ENCODE measurements at places on chromosomes 4 and X.

DNA sequence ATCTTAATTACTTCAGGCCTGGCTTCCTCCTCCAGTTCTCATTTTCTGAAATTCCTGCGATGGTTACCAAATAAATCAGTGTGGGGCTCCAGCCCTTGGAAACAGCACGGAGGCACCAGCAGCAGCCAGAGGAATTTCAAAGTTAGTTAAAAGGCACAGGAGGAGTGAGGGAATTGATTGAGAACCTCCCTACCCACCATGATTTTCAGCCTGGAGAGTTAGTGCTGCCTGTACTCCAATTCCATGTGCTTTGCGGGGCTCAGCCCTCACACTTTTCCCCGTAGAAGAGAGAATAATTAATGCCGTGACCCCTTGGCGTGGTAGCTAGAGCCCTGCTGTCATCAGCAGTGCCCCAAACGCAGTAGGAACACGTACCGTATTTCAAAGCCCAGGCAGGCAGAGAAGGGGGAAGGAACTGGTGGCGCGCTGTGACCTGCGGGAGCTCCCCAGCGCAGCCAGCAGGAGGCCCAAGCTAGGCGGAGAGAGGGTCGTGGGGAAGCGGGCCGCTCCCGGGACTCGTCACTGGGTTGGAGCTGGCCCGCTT, 84.0 kb upstream of the IGFBP7 start:
- DNase-seq, result no peak

DNA sequence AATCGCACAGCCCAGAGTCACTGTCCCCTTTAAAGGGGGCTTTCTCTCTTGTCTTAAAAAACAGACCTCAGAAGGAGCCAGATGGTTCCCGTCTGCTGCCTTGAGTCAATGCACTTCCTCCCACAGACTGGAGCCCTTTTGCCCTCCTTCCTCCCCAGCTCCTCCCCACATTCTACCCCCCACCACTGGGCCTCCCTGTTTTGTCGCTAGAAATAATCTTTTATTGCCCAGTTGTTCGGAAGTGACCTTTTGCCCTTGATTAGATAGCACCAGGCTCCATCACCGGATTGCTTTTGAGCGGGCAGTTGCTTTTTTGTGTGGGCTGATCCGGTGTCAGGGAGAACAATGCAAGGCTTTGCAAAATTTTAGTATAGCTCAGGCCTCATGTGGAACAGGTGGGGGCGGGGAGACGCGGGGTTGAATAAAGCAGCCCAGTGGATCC, 47.7 kb downstream of the SPRY1 start:
- peak; percentile 27 for DNase-seq

DNA sequence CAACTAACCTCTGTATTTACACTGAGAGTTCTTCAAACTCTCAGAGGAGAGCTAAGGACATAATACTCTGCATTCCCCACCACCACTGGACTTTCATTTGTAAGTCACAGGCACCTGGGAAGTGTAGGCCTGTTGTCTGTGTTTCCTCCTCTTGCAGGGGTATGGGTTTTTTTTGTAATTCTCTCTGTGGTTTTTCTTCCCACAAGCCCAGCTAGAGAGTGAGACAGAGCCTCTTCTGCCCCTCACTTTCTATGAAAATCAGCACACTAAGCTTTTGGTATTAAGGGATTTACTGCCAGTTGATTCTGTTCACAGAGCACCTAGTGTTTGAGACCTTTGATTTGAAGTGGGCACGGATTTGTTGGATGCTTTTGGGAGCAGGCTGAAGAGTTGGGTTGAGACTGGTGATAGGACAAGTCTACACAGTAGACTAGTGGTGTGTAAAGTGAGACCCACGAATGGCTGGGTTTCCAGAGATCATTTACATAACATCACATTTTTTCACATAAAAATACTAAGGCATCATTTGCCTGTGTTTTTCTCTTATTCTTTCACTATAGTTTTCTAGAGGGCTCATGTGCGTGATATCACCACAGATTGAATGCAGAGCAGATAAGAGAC, 28.9 kb upstream of the WDR17 start:
- no peak for DNase-seq

GRCh38 chr4:26533685-26534084, 43.4 kb upstream of the CCKAR start:
- DNase-seq, result no peak

GRCh38 chr4:174582463-174582862, 60.2 kb upstream of the HPGD start:
- no peak for DNase-seq

GRCh38 chr4:19348746-19349145, 903.0 kb upstream of the SLIT2 start:
- no peak for DNase-seq

GRCh38 chr4:75848891-75849290, 53.4 kb downstream of the PPEF2 start:
- peak; percentile 79 for DNase-seq

GRCh38 chr4:127188847-127189246, 443.9 kb upstream of the INTU start:
- DNase-seq, result peak; percentile 43

GRCh38 chr4:166675411-166675810, 558.9 kb downstream of the SPOCK3 start:
- peak; percentile 8 for DNase-seq

DNA sequence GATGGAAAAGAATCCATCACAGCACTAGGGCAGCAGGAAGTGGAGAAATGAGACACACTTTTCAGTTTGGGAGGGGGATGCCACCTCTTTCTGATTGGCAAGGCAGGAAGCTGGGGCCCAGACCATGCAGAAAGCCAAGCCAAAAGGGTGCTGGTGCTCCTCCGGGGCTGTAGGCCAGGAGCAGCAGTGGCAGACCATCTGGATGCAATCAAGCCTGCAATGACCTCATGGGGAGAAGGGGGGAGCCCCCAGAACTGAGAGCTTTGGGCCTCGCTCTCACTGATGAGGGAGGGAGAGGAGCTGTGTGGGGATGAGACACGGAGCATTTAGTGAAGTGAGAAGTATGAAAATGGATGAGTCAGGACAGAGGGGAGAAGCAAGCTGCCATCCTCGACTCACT, 141.3 kb upstream of the NALF2 start:
- DNase-seq, result peak; percentile 91

Data from fibroblast of skin of abdomen (primary cell).